CD4-positive, alpha-beta memory T cell (primary cell): ENCODE measurements at places on chromosomes 16 and 17.
A peak's percentile ranks its signal among the peaks of the same experiment; 100 is the strongest.

GRCh38 chr17:44875761-44876160 is 23.5 kb downstream of the EFTUD2 start:
- DNase-seq: no peak

DNA sequence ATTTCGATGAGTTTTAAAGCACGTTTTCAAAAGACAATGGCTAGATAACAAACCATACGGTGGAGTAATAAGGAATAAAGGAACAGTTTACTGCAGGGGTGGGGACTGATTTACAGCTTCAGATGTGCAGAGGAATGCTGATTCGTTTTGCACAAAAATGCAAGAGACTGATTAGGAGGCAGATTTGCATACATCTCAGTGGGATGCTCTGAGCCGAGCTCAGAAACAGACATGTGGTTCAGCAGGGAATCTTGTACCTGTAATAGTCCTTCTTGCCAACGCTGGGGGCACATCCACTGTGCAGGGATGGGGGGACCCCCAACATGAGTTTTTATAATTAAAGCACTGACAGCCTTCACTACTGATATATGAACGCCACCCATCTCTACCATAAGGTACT is 308.0 kb downstream of the GRIN2A start:
- DNase-seq: no peak

GRCh38 chr17:13725288-13725990 is 123.7 kb upstream of the HS3ST3A1 start:
- no peak for DNase-seq

GRCh38 chr17:58084317-58084981 is 1.2 kb downstream of the DYNLL2 start:
- DNase-seq: peak; percentile 54

DNA sequence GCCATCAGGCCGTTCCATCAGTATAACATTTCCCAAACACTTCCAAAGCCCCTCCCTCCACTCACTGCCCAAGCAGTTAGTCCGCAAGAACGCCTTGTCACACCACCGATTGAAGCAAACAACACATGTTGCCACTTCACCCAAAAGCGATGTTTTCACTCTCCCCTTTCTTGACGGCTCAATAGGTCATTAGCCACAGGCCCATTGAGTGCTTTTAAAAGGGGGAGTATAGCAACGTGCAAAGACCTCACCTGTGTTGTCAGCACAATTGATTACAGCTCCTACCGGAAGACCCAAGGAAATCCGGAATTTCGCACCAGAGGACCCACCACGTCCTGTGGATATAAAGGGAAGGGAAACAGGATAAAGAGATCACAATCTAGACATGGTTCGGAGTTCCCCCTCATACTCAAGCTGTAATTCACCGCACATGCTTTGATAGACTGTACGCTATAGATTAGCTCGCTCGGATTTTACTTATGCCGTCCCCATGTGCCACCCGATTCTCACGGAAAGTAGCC is 690 bp downstream of the RPL23 start:
- no peak for DNase-seq

- DNase-seq: no peak
Measured at GRCh38 chr17:81324851-81325713, 30.0 kb upstream of the SLC38A10 start.

DNA sequence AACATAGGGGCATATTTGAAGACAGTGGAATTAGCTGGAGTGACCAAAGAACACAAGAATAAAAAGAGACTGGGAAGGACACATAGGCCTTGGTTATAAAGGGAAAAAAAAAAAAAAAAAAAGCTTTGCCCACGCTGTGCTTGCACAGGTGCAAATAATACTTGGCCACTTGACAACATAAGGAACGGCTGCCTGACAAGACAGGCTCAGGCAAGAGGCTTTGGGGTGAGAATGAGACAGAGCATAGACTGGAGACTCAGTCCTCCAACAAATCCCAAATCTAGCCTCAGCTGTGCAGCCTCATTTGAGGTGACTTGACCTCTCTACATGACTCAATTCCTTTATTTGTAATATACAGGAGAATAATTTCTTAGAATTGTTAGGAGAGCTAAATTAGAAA is 332.8 kb upstream of the DYNLRB2 start:
- DNase-seq: no peak

- DNase-seq: no peak
Measured at GRCh38 chr16:35306915-35307314, 1847.5 kb downstream of the TP53TG3F start.

DNA sequence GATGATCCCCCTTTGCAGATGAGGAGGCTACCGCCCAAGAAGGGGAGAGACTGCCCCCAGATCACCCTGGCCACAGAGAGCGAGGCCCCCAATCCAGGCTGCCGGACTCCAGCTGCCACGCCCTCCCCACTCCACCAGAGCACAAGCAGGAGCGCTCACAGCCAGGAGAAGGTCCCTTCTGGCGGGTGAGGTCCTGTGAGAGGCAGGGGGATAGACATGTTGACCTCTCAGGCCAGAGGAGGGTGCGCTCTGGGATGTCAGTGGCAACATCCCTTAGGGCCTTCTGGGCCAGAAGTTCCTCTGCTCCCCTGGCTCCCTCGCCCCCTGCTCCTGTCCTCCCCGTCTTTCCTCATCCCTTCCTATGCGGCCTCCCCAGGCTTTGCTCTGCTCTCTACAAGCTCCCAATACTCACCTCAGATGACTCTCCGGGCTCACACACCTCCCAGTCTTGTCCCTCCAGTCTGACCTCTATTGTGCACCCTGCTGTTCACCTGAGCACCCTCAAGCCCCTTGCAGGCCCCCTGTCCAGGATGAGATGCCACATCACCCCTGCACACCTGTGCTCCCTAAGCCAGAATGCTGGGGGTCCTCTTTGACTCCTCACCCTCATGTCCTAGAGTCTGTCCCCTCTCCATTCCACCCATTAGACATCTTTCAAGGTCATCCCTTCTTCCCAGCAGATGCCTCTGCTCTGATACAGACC is 5.0 kb upstream of the NXPH3 start:
- DNase-seq: no peak

GRCh38 chr16:84957792-84958191 is 53.5 kb downstream of the ZDHHC7 start:
- no peak for DNase-seq

GRCh38 chr17:27783440-27784350 is 16.6 kb downstream of the NOS2 start:
- DNase-seq: no peak

- DNase-seq: no peak
Measured at GRCh38 chr17:44906010-44906646, 6.9 kb upstream of the EFTUD2 start.

- no peak for DNase-seq
Measured at GRCh38 chr16:25093208-25094061, 18.1 kb upstream of the LCMT1 start.

- no peak for DNase-seq
Measured at GRCh38 chr16:8928467-8928957, 35.2 kb downstream of the USP7 start.

GRCh38 chr17:50460831-50461526 is 7.7 kb downstream of the CHAD start:
- DNase-seq: no peak

DNA sequence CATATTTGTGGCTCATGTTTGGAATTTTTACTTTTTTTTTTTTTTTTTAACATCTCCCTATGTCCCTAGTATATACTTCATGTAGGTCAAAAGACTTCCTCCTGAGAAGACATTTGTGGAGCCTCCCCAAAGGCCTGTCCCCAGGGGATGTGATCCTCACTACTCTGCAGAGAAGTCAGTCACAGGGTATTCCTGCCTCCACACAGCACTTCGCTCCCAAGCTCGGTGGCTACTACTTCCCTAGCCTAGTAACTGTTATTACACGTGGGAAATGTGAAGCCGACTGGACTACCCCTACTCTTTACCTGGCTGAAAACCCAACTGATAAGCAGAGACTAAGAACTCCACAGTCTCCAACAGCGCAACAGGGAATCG is 116.8 kb downstream of the HIC1 start:
- DNase-seq: no peak

- DNase-seq: no peak
Measured at GRCh38 chr17:79246225-79247190, 171.9 kb downstream of the ENGASE start.
